ENCODE measurements at places on chromosomes 3 and 15.

- peak; percentile 85 for DNase-seq
Observed at GRCh38 chr3:147943265-147943945, 534.2 kb downstream of the ZIC1 start.

- no peak for DNase-seq
Observed at GRCh38 chr3:121637922-121638321, 22.8 kb downstream of the HCLS1 start.

DNA sequence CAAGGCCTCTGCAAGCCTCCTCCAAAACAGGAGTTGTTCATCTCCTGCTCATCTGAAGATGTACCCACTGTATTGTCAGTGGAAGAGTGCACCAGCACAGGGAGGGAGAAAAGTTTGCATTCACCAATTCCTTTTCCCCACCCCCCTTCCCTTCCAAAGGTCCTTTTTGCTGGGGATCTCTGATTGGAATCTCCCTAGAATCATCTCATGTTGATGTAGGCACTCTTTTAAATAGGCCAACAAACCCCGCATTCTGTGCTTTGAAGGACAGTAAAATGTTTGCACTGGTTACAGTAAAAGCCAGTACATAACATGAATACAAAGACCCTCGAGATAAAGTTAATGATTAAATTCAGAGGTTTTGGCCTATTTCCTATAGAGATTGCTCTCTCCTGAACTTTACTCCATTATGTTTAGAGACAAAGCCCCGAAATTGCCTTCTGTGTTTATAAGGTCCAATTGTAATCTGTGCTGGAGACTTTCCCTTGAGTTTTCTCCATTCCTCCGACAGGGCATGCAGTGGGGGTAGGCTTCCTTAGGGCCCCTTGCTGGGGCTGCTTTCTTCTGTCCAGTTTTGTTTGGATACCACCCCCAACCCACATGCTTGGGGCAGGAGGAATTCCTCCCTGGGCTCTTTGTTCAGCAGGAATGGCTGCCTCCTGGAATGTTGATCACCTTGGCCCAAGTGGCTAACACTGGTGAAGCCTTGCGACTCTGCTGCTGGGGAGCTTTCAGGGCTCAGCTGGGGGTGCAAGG, 22.5 kb downstream of the TRIM71 start:
- DNase-seq, result no peak

DNA sequence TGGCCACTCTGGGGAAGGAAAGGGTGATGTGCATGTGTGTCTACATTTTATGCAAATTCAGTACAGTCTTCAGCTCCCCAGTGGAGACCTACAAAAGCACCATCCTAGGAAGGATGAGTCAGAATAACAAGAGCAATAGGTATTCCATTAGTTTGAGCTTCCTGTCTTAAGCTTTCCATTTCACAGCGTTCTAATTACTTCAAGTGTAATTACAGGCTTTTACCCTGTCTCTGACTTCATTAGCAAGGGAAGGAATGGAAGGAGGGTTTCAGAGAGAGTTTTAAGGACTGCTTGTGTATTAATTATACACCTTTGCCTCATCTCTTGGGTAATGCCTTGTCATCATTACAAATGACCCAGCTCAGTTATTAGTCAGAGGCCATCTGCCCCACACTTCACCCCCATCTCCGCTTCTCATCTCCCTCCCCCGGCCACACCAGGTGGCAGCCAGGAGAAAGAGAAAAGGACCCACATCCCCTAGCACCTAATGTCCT, 202.8 kb upstream of the MRPL3 start:
- no peak for DNase-seq

- no peak for DNase-seq
Observed at GRCh38 chr15:41980654-41981323, 8.4 kb upstream of the EHD4 start.

DNA sequence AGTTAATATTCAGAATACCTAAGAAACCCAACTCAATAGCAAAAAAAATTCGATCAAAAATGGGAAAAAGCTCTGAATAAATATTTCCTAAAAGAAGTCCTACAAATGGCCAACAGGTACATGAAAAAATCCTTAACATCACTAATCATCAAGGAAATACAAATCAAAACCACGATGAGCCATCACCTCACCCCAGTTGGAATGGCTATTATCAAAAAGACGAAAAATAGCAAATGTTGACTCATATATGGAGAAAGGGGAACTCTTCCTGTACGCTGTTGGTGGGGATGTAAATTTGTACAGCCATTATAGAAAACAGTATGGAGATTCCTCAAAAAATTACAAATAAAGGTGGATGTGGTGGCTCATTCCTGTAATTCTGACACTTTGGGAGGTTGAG, 29.6 kb upstream of the SGO1 start:
- no peak for DNase-seq

GRCh38 chr3:187902041-187902471, 156.8 kb upstream of the BCL6 start:
- no peak for DNase-seq

- no peak for DNase-seq
Observed at GRCh38 chr15:33639051-33639450, 328.3 kb downstream of the RYR3 start.

DNA sequence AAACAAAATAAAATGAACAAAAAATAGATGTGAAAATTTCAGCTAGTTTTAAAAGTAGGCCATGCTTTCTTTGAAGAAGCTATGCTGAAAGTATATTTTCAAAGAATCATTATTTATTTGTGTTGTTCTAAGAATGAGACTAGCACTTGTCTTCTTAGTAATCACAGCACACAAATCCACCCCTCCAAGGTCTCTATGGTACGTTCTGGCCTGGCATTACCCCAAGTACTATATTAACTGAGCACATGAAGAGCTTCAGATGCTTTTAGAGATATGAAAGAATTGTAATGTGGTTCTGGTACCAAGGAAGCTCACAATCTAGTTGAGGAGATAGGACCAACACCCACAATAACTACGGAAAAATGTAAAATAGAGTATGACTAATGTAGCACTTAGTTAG, 416.5 kb downstream of the PLCL2 start:
- no peak for DNase-seq

- peak; percentile 90 for DNase-seq
Observed at GRCh38 chr3:188507244-188507720, 353.3 kb downstream of the LPP start.

DNA sequence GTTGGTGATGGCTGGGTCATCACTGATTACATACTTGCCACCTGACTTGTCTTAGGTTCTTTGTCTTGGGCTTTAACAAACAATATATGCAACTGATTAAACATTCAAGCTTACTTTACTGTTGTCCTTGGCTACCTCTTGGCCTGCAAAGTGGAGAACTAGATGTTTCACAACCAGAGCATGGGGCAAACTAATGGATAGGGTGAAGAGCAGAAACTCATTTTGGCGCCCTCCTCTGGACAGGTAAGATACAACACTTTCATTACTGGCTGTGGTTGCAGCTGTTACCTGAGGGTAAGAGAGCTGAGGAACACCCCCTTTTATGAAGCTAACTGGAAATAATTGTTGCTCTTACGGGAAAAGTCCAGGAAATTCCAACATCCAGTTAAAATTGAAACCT, 262.1 kb downstream of the NAALADL2 start:
- no peak for DNase-seq

- DNase-seq, result no peak
Observed at GRCh38 chr3:183330881-183331280, 77.8 kb downstream of the B3GNT5 start.

DNA sequence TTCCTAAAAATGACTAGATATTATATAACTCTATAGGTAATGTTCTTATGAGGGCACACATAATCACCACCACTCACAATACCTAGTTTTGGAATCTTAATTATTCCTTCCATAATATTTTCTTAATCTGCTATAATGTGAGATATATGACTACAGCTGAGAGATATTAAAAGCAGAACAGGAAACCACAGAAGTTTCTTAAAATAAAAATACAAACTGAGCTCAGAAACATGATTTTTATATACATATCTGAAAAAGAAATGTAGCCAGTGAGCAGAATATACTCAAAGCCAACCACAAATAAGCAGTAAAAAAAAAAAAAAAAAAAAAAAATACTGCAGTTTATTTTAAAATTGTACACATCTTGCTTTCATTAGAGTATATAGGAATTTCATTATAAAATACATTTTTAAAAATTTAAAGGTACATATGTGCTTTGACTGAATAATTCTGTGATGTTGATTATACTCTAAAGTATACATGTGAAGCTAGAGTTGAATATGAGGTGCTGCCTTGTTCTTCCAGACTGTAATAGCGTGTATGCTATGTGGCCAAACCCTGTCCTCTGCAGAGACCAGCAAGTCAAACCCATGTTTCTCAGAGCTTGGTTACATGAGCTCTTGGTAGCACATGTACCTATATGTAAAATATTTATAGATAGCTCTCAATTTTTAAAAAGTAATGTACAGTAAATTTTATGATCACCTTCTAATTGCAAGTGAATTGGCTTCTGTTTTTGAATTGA, 175.0 kb downstream of the UBE2E2 start:
- DNase-seq, result no peak

DNA sequence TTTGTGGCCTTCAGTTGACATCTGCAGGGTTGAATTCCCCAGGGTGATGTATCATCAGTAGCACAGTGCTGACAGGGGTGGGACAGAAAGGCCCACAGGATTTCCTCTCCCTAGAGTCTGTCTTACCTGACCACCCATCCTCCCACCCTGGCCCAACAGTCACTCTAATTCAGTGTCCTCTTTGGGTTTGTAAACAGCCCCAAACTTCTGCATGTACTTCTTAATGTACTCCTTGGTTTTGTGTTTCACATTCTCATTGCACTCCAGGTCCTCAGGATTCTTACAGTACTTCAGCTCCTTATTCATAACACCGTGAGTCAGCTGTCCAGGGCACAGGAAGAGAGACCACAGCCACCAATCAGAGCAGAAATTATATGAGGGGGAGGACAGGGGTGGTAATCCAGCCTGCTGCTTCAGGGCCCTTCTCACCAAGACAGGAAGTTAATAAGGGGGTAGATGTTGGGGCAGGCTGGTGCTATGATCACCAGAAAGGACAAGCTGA, 37.5 kb downstream of the NBEAL2 start:
- DNase-seq, result peak; percentile 67

DNA sequence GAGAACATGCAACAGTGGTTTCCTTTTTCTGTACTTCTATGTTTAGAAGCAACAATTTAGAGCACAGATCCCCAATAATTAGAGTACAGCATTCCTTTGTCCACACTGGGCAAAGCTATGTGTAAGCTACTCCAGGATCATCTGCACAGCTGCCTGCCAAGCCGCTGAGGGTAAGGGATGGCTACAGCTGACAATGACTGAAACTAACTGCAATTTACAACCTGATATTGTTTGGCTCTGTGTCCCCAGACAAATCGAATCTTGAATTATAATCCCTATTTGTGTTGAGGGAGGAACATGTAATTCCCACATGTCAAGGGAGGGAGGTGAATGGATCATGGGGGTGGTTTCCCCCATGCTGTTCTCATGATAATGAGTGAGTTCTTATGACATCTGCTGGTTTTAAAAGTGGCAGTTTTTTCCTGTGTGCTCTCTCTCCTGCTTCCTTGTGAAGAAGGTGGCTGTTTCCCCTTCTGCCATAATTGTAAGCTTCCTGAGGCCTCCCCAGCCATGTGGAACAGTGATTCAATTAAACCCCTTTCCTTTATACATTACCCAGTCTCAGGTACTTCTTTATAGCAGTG, 54.8 kb upstream of the TNFSF10 start:
- no peak for DNase-seq

GRCh38 chr3:128338536-128339330, 128.0 kb downstream of the DNAJB8 start:
- DNase-seq, result no peak

- no peak for DNase-seq
Observed at GRCh38 chr15:62400778-62401177, 235.7 kb upstream of the C2CD4B start.

- no peak for DNase-seq
Observed at GRCh38 chr3:192916371-192917027, 1.2 kb downstream of the MB21D2 start.

GRCh38 chr3:68666429-68667136, 265.8 kb downstream of the TAFA4 start:
- DNase-seq, result no peak

DNA sequence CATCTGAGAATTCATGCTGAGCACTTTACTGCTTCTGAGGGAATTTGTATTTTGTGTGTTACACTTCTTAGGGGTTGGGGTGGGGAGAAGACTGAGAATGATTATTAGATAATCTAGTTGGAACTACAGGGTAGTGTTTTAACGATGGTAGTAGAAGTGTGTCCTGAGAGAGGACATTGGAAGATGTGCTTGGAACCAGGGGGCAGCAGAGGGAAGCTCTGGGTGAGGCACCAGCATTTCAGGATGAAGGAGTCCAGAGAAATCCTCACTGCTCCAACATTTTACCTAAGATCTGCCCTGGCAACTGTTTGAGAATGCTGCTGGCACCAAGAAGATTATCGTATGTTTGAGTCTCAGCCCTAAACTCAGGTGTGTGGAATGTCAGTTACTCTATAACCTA, 145.5 kb downstream of the SQOR start:
- no peak for DNase-seq

GRCh38 chr3:175257123-175257522, 398.0 kb downstream of the NAALADL2 start:
- no peak for DNase-seq

DNA sequence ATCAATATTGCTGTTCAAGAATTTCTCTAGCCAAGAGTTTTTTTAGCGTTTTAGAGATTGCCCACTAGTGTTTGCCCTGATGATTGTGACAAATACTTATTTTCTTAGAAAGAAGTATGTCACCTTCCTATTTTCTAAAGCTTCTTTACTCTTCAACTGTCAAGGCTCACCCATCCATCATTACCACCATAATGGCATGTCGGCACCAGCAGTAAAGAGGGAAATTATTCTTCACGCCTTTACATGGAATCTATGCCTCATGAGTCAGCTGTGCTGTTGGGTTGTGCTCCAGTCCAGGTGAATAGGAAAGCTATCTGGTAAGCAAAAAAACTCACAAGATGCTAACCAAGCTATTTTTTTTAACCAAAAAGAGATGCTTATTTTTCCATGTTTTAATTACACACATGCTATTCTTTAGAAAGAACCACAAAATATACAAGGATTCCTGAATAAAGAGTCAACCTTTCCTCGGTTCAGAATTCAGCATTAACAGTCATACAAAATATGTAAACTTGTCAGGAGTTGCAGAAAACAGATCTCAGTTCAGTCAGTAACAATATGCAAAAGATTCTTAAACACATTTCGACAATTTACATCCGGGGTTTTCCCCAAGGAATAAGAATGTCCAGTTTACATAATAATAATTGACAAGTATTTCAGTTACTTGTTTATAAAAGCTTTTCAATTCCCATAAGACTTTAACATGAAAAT, 128.0 kb downstream of the ATP8B4 start:
- no peak for DNase-seq

DNA sequence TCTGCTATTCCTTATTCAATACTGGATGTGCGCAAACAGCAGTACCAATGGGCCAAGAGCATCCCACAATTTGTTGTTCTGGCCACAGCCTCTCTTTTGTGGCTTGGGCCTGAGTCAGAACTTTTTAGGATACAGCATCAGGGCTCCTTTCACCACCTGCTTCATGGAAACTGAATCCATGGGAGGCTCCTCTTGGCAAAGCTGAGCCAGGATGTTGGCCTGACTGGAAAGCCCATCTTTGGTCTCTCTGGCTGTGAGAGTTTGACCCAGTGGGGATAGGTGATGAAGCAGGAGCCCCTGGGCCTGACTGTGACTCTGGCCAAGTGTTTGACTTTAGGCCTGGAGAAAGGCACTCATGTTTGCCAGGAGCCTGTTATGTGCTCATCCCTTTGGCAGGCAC, 27.6 kb downstream of the IL16 start:
- DNase-seq, result no peak
